Stimulated activated CD8-positive, alpha-beta memory T cell treated with anti-CD3 and anti-CD28 coated beads, Interleukin-2, amount 100 ng/mL, for 1 hour (primary cell): ENCODE measurements at places on chromosomes 4 and X.

GRCh38 chrX:109840585-109840984 is 107.5 kb upstream of the ACSL4 start:
- no peak for DNase-seq

DNA sequence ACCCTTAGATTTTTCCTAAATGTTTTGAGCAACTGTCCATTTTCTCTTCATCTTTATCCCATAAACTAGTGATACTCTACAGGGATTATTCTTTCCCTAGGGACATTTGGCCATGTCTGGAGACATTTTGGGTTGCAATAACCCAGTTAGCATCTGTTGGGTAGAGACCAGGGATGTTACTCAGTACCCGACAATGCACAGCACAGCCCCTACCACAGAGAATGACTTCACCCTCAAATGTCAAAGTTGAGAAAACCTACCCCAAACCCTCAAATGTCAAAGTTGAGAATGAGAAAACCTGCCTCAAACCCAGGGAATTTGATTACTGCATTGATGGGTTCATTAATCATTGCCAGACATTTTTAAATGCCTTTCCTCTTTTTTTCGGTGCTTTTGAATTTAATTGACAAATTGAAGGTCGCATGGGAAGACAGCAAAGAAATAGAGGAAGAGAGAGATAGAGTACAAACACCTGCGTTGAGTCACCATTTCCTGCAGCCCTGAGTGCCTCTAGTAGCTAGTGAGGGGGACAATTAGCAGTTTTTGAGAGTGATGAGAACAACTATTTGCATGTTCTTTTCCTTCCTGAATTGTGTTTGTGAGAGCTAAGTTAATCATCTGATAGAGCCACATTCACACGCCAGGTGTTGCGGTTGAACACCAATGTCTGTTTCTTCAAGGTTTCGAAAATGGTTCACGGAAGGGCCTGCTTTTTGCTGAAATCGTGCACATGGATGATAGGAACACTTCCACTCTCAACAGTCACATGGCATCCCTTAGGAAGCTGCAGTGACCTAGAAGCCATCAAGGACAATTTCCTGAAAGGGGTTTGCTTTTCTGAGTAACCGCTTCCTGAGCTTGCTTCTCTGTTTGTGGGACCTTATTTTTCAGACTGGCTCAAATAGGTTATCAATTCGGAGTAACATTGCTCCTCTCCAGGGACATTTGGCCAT is 203.9 kb upstream of the VCX3A start:
- no peak for DNase-seq

DNA sequence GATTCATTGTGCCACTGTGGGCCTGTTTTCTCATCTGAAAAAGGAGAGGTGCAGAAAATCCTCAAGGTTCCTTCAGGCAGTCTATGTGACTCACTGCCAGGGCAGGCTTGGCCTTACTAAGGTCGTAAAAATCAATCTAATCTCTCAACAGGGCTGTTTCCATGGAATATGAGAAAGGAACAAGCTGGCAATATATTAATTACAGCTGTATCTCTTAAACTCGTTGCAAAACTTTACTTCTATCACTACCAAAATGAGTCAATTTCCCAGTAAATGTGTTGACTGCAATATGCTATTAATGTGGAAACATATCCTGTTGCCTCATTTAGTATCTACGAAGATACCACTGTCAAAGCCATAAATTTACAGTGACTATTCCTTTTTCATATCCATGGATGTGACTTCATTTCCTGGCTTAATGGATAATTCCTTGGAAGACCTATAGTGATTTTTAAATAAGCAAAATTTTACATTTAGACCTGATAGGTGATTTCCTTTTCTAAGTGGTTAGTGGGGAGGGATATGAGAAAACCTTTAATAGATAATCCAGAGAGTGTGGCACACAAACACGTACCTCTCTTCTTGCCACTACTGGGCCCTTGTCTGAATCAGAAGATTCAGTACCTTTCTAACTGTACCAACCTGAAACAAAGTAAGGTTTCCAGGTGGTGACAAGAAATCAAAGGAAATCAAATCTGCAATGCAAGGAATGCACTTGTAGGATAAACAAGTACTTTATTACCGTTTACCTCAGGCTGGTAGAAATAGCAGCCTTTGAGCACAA is 127.4 kb upstream of the FTHL17 start:
- no peak for DNase-seq

- no peak for DNase-seq
Measured at GRCh38 chrX:69807400-69807799, 191.5 kb downstream of the EDA start.

- no peak for DNase-seq
Measured at GRCh38 chr4:189815404-189816192, 125.1 kb upstream of the FRG1 start.

- DNase-seq: no peak
Measured at GRCh38 chrX:24658421-24658820, 11.3 kb upstream of the PCYT1B start.
